Activated gamma-delta T cell treated with anti-CD3 and anti-CD28 coated beads, Interleukin-2, amount 50 U/mL, for 16 hours (primary cell): ENCODE measurements at places on chromosomes 4 and X.

DNA sequence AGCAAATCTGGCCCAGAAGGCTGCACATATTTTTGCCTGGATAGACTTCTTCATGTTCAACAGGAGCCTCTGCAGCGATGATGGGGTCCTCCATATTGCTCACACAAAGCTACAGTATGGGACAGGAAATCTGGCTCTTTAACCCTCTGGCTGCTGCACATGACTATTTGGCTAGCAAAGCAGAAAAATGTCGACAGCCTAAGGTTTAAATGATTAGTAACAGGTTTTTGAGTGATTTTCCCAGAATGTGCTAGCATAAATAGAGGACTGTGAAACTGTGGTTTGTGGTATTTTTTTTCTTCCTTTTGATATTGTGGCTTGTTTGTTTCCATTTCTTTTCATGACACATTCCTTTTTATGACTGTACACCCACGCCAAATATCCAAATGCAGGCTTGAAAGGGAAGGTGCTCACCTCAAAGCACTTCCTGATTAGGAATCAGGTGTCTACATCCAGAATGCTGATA, 120.2 kb upstream of the GK2 start:
- DNase-seq, result no peak

DNA sequence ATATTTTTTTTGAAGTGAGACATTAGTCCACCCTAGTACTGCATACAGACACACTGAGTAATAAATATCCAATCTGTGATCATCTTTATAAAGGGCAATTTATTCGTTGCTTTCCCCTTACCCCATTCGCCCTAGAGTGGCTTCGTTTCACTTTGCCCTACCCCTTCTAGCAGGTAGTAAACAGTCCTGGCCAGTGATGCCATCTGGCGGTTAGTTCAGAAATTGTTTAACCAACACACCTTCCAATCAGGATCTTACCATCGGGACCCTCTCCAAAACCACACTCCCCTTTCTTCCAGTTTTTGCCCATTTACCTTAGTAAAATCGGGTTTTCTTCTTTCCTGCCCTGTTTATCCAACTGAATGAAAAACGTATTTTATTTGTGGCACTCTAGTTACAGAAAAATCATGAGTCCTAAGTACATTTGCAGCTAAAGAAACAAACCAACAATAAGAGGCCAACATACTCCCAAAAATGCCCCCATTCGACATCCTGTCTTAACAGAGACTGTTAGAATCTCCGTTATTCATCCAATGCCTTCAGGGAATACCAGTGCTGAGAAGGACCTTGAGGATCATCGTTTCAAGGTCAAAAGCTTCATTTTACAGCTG, 2.2 kb downstream of the PPA2 start:
- peak; percentile 64 for DNase-seq

DNA sequence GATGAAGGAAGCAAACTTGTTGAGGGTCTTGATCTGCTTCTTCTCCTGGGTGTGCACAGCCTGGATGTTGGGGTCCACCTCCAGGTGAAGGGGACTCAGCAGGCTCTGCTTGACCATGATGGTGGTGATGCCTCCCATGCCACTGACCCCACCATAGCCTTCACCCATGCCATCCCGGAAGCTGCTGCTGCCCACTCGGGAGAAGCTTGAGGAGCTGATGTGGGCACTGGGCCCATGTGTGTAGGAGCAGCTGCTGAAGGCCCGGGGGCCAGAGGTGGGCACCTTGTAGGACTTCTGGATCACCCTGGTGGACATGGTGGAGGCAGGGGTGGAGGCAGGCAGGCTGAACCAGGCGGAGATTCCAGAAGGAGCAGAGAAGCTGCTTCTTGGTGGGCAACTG, 432.7 kb upstream of the DIPK2B start:
- DNase-seq, result no peak

DNA sequence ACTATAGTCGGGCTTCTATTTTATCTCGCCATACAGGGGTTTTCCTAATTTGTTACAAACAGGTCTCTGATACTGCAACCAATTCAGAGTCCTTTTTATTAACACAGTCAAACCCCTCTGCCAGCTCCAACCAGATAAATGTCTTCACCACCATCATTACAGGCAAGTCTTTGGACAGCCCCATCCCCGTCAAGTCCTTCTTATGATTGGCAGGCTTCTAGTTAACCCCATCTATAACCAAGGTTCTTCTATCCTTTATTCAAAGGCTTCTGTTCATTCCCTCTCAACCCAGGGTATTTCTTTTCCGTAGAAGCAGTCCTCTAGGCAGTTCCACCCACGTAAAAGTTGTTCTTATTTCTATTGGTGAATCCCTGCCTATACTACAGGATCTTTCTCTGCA, 29.9 kb upstream of the FOXR2 start:
- no peak for DNase-seq

GRCh38 chrX:10485326-10485725, 135.1 kb downstream of the MID1 start:
- DNase-seq, result no peak

GRCh38 chrX:34426334-34426733, 230.8 kb downstream of the TMEM47 start:
- DNase-seq, result no peak

DNA sequence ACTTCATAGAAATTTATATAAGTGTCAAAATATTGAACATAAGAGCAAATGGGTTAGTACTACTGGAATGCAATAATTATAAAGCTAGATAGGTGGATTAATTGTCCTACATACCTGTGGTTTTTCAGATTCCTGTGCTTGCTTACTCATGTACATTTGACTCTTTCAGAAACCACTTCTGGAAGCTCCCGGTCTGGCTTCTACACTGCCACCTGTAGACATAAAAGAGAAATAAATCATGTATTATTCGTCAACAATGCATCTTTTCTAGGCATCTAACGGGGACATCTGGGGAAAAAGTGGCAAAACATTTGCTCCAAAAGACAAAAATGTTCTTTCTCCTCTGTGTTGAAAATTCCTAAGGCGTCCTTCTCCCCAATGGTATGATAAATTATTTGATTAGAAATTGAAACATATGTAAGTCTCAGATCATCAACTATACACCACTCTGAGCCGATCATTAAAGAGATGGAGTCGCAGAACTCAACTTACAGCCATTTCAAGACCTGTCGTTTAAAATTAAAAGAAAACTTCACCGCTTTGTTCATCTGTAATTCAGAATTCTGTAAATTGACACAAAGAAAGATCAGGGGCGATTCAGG, 648.7 kb upstream of the DIPK2B start:
- no peak for DNase-seq

DNA sequence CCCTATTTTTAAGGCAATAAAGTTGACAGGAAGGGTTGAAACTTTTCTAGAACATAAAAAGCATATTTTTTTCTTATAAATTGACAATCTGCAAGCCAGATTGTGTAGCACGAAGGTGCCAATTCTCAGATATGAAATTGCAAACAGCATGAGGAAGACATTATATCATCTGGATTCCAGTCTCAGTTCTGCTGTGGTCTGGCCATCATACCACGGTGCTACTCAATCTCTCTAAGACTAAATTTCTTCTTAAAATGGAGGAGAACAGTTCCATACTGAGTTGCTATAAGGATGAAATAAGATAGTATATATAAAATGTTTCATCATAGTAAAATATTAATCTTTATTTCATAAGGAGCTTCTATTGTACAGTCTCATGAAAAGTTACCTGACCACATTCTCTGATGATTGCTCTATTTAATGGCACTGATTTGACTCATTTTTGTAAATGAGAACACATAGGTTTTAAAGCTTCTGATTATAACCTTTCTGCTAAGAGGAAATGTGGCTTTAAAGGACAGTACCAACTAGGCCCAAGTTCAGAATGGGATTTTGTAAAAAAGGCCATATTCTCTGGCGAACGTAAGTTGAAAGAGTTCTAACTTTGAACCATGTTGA, 127.9 kb downstream of the SHROOM3 start:
- DNase-seq, result no peak

- no peak for DNase-seq
These were observed 159.4 kb downstream of the MGST2 start for GRCh38 chr4:139824882-139825522.

DNA sequence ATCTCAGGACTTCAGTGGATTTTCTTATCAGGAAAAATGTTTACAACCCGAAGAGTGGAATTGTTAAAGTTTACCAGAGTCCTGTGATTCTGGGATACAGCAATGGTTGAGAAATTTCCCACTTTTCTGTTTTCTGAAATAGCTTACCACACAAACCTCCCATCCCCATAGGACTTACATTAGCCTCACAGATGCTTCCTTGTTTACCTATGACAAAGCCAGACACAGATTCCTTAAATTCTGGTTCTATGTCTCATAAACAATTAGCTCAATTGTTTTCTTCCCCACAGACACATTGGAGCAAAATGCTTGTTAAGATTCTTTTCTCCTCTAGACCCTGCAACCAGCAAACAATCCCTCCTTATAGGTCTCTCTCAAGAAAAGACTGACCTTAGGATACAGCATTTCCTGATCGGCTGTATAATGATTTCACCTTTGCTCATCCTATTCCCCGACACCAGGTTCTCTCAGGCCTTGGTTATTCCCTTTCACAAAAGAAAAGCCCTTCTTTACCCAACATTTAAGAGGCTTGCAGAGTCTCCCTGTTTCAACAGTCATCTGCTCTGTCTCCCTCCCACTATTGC, 886.2 kb downstream of the ARAP2 start:
- no peak for DNase-seq

DNA sequence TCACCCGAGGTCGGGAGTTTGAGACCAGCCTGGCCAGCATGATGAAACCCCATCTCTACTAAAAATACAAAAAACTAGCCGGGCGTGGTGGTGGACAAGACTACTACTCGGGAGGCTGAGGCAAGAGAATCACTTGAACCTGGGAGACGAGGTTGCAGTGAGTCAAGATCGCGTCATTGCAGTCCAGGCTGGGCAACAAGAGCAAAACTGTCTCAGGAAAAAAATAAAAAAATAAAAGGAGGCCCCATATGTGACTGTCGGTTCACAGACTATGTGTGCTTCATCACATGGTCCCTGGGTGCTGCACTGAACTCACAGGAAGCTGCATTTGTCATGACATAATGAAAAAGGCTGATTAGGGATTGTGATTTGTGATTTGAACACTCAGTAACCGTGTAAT, 6.4 kb downstream of the TRIML1 start:
- no peak for DNase-seq

- no peak for DNase-seq
These were observed 192.7 kb downstream of the RCHY1 start for GRCh38 chr4:75321484-75321883.

DNA sequence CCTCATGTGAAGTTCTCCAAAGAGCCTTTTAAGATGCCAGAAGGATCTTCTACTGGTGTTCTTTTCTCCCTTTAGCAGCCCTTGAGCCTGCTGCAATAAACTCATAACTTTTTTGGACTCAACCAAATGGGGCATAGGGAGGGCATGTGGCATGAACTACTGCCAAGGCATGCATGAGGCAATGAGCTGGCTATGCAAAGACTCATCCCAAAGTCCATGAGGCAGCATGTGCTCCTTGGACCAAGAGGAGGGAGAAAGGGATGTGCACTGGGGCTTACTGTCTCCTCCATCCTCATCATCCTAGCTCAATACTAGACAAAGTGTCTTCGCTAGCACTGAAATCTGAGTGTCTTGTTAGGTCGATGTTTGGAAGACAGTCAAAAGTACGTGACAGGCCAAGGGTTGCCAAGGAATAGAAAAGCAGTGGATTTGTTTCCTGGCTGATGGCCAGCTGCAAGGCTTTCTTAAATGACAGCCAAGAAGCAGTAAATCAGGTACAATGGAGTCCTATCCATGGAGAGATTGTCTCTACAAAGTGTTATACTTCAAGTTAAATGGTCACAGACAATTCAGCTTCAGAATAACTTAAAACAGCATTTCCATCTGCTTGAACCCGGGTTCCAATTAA, 44.5 kb upstream of the ATXN3L start:
- no peak for DNase-seq

DNA sequence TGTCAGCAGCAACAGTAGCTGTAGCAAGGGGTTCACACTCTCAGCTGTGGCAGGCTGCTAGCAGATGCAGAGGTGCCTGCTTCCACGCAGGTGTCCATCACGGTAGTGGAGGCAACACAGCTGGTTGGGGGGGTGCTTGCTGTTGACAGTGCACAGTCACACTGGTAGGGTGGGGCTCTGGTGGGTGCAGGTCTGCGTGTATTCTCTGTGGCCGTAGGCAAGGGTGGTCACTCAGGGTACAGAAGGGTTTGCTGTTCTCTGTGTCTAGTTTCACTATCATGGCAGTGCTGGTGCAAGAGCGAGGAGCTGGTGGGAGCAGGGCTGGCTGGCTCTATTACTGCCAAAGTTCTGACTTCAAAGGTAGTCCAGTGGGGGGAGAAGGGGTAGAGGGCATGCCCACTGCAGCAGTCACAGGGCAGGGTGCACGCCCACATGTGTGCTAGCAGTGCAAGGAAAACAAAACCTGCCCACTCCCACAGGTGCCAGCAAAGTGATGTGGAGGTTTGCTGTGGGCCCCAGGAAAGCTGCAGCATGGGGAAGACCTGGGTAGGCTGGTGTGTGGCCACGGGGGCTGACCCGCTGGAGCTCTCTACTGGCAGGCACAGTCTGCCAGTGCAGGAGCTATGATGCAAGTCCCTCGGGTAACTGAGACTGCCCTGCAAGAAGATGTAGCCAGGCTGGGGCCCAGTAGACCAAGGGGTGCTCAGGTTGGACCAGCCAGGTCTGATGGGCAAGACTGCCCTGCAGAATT, 21.6 kb upstream of the WDR17 start:
- DNase-seq, result no peak

GRCh38 chrX:47706575-47706974, 47.6 kb upstream of the UXT start:
- DNase-seq, result no peak

- DNase-seq, result no peak
These were observed 70.9 kb downstream of the MAGEB5 start for GRCh38 chrX:26286836-26287235.

GRCh38 chrX:68999356-68999755, 165.9 kb downstream of the PJA1 start:
- DNase-seq, result no peak

GRCh38 chrX:3493605-3494004, 147.2 kb upstream of the MXRA5 start:
- DNase-seq, result no peak

DNA sequence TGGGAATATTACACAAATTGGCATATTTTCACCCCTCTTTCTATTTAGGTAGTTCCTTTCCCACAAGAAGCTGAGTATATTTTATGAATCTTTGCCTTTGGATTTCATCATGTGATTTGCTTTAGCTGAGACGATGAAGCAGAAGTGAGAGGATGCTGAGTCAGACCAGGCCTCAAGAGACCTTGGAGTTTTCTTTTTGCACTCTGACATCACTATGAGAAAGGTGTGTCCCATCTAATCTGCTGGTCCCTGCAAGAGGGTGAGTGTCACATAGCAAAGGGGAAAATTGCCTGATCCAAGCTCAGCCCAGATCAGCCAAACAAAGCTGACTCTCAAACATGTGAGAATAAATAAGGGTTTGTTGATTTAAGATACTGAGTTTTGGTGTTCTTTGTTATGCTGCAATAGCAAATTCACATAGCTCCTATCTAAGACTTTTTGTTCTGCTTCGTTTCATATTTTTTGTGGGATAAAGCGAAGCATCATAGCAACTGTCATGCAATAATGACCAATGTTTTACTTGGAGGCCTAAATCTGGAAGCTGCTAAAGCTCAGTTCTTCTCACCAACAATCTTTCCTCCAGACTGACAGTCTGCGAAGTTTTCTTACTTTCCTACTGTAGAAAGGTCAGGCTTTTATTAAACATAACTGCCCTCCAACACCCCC, 176.9 kb downstream of the PDHA2 start:
- no peak for DNase-seq
